ENCODE measurements at places on chromosomes 13 and 19.
A peak's percentile ranks its signal among the peaks of the same experiment; 100 is the strongest.

DNA sequence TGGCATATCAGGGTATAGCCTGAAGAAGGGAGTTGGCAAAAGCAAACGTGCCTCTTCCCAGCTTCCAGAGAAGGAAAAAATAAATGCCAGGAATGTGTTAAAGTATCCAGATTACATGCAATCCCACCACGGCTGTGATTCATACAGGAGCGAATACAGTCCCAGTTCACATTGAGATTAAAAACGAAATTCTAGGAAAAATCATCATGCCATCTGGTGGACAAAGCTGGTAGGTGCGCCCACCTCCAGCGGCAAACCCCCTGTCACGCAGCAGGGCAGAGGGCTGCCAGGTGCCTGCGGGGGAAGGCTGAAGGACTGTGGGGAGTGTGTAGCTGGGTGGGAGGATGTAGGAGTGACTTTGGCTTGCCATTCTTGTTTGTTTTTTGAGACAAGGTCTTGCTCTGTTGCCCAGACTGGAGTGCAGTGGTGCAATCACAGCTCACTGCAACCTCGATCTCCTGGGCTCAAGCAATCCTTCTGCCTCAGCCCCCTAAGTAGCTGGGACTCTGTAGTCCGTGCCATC, 6.4 kb upstream of the DMWD start:
- DNase-seq = peak; percentile 54

GRCh38 chr13:39037410-39037879, 444 bp downstream of the PROSER1 start:
- no peak for DNase-seq

DNA sequence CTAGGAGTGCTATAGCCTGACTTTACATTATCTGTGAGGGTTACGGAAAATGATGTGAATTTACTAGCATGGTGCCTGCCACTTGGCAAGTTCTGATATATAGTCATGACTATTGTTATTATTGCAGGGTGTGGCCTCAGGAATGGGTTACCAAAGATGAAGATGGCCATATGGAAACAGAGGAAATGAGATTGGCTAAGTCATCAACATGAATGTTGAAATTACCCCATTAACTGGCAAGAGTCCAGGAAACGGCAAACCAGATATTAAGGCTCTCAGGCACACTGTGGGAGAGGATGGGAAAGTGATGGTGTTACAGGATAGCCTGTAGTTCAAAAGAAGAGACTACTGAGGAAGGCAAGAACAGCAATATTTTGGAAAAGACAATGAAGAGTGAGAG, 183.3 kb downstream of the KCNRG start:
- no peak for DNase-seq

DNA sequence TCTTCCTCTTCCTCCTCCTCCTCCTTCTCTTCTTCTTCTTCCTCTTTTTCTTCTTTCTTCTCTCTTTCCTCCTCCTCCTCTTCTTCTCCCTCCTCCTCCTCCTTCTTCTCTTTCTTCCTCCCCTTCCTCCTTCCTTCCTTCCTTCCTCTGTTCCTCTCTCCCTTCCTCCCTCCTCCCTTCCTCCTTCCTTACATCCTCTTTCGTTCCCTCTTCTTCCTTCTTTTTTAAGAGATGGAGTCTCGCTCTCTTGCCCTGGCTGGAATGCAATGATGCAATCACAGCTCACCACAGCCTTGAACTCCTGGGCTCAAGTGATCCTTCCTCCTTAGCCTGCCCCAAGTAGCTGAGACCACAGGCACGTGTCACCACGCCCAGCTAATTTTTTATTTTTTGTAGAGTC, 13.2 kb downstream of the EHD2 start:
- DNase-seq = no peak
